ENCODE measurements at places on chromosomes 1 and 21.

DNA sequence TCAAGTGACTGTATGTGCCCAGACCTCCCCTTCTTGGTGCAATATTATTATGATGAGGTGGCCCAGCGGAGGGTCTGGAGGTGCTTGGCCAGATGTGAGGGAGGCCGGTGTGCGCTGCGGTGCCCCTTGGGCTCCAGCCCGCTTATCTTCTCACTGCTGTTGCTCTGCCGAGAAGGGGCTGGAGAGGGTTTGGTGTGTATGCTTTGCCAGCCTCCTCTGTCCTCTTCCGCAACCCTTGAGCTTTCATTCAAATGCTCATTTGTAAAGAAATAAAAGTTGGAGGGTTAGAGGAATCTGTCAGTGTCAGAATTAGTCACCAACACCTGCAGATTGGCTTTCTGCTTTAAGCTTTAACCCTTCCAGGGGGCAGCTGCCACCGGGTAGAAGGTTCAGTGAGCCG, 19.7 kb downstream of the RNF220 start:
- DNase-seq = no peak

GRCh38 chr1:199038156-199038555, 399.3 kb downstream of the PTPRC start:
- no peak for DNase-seq

- DNase-seq = no peak
Observed at GRCh38 chr1:200330741-200331428, 79.0 kb downstream of the ZNF281 start.

- no peak for DNase-seq
Observed at GRCh38 chr1:43363283-43363934, 4.4 kb downstream of the ELOVL1 start.

- DNase-seq = no peak
Observed at GRCh38 chr1:208071435-208072031, 160.6 kb upstream of the CD34 start.

- no peak for DNase-seq
Observed at GRCh38 chr1:172600615-172601014, 58.3 kb upstream of the FASLG start.

DNA sequence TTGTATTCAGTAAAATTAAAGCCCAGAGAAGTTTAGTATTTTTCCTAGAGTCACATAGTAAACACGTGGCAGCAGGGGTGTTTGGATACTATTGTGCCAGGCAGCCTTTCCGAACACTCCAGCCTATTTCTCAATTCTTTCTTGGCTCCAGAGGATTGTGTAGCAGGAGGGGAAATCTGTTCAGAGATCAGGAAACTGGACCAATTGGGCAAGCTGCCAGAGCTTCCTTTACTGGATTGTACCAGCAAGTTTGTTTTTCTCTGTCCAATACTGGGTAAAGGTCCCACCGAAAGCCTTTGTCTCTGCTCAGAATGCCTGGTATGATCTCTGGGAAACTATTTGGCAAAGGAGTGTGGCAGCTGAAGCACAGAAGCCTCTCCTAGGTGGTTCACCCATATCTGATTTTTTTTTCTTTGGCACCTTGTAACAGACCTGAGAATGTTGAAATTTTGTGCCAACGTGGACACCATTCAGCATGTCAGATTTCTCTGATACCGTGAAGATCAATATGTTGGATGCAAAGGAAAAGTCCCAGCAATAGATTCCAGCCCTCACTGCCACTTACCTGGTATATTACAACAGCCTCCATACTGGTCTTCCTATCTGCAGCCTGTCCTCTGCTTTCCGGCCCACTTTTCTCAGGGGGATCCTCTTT, 126.2 kb downstream of the FGGY start:
- DNase-seq = no peak

DNA sequence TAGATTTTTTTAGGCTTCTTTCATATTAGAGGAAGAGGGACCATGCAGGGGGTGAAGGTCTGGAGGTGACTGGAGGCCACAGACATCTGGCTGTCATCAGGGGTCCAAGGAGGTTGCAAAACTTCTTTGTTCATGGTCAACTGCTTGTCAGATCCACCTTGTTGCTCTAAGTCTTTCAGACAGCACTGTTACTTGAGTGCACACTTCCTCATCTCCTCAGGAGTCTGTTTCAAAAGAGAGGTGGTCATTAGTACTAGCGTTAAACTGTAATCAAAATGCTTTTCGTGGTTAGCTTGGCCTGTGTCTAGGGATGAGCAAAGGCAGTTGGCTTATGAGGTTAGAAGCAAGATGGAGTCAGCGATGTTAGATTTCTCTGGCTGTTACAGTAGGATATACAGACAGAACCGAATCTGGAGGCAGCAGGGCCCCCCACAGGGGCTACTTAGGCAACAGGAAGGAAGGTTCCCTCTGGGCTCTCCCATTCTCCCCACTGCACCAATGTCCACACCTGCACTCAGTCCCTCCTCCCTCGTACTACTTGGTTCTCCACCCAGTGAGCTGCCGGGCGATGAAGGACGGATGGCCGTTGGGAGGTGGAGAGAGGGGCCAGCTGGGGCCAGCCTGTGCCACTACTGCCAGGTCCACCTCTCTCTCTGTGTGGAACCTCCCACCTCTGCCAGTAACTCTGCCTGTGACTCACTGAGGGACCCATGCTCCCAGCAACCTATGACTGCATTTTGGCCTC, 57.2 kb downstream of the TOR1AIP2 start:
- no peak for DNase-seq

DNA sequence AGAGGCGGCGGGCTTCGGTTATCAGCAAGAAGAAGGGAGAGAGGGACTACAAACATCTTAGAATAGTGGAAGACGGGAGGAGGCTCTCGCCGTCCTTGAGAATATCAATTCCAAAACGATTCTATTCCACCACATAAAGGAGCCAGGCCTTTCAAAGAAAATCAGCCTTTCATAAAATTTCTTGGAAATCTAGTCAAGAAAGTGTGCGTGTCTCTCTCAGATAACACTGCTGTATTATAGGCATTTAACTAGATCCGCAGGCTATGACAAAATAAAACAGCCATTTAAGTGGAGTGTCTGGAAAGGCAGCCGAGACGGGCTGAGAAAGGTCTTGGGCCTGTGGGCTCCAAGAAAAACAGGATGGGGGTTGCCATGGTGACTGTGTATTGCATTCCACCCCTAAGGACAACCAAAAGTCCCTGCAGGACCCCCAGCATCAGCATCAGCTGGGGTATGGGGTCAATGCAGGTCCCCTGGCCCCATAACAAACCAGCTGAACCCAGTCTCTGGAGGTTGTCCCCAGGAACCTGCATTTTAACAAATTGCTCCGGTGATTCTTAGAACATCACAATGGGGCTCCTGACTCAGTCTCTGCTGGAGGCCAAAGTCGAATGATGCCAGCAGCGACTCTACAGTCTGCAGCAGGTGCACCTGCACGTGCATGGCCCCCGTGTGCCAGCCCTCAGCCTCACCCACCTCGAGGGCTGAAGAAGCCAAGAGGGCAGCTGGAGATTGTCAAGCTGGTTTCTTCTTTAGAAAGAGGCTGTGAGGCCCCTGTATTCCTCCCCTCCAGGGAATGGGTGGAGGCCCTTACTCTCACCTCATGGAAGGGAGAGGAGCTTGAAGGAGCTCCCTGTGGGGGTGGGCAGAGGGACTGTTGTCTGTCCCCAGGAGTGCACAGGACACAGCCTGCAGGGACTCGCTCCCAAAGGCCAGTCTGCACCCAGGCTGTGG, 287.4 kb downstream of the NPHP4 start:
- DNase-seq = no peak

- DNase-seq = no peak
Observed at GRCh38 chr1:19432943-19433718, 52.2 kb downstream of the CAPZB start.

- DNase-seq = no peak
Observed at GRCh38 chr1:114718661-114719423, 2.3 kb upstream of the NRAS start.

GRCh38 chr21:45407629-45408247, 2.8 kb downstream of the COL18A1 start:
- no peak for DNase-seq

DNA sequence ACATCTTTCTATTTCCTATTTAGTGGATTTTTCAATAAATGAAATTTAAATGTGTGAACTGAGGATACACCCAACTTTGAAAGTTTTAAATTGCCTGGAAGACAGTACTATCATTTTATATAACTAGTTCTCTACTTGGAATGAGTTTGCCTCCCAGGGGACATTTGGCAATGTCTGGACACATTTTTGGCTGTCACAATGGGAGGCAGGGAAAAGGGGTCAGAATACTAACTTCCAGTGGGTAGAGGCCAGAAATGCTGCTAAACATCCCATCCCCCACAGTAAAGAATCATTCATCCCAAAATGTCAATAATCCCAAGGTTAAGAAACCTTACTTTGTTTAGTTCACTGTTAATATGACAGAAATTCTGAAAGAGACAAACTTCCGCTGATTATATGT, 13.2 kb upstream of the NRAS start:
- DNase-seq = no peak

DNA sequence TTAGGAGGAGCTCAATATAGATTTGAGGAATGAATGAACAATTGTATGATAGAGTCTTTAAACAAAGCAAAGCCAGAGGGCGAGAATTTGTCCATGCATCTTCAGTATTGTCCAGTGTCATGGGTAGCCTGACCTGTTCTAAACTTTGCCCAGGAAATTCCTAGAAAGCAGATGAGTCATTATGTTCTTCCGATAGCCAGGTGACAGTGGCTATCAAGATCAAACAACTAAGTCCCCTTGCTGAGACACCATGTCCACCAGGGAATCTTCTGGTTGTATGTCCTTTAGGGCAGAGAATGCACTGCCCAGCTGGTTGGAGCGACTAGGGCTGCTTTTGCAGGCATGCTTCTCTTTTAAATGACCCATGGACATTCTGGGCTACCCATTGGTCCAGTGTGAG, 1.8 kb upstream of the SLC26A9 start:
- DNase-seq = no peak

DNA sequence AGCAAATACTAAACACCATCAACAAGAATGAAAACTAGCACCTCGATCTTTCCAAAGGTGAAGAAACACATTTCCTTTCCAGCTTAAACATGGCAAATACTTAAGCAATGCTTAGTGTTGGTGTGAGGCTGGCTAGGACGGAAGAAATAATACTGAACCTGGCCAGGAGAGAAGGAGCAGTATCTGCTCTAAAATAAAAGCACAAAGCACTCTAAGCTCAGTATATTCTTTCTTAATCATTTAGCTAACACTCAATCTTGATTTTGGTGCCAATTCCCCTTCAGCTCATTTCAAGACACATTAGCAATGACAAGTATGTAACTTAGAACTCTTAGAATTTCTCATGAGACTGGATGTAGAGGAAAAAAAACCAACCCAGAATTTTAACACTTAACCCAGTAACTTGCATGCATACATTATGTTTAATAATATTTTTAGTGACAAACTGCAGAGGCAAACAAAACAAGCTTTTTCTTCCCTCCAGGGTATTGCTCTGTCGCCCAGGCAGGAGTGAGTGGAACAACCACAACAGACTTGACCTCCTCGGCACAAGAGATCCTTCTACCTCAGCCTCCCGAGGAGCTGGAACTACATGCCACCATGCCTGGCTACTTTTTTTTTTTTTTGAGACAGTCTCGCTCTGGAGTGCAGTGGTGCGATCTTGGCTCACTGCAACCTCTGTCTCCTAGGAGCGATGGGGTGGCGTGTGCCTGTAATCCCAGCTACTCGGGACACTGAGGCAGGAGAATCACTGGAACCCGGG, 54.3 kb downstream of the DEGS1 start:
- no peak for DNase-seq

DNA sequence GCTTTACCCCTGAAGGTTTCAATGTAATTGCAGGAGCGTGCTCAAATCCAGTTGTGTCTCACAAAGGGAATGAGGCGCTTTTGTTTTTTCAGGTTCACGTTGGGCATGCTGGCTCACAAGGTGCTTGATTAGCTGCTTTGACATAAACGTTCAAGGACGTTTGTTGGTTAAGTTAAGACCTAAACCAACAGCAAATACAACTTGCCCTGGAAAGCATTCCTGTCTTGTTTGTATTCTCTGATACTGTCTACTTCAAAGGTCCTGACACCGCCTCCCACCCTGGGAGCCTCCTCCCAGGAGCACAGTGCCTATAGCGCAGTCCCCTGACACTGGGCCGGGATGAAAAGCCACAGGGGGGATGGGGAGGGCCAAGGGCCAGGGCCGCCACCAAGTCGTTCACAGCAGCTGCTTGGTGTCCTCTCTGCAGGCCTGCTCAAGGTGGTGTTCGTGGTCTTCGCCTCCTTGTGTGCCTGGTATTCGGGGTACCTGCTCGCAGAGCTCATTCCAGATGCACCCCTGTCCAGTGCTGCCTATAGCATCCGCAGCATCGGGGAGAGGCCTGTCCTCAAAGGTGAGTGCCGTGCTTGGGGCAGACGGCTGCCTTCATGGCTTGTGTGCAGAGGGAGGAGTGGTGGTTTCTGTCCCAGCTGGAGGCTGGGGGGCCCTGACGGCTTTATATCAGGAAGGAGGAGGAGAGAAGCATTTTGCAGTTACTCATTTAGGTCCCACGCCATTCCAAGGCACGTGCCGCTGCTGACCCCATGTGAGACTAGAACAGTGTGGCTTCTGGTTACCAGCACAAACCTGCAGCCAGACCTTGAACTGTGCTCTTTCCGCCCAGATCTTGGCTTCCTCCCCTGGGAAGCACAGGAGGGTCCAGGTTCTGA, 6.1 kb downstream of the FAM3B start:
- no peak for DNase-seq

GRCh38 chr1:172024516-172024915, 183.2 kb downstream of the DNM3 start:
- no peak for DNase-seq

DNA sequence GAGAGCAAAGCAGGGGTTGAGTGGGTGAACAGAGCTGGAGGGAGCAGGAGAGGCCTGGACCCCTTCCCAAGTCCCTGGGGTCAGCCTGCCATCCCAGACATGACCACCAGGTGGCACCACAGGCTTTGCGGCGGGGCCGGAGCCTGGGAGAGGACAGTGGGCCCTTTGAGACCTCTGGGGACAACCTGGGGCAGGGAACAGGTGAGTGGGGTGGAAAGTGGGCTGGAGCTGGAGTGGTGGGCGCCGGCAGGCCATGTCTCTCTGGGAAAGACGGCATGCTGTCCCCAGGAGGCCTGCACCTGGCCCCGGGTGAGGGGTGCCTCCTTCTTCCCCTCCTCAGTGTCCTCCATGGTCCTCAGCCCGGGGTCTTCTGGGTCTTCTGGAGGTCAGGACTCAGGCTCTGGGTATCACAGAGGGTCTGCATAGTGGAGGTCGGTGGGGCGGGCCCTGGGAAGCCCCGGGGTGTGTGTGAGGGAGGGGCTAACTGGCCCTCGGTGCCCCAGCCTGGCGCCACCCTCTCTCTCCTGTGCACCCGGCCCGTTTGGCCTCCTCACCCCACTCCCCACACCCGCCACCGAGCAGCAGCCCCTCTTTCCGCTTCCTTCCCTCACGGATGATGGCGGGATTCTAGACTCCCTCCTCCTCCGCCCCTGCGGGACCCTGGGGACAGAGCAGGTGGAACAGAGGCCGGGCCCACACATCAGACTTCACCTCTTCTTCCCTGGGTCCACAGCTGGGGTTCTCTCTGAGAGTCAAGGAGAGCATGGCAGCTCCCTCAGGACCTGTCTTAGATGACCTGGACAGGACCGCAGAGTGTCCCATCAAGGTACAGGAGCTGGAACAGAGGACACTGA, 28.5 kb upstream of the PKP1 start:
- DNase-seq = peak; percentile 88

- no peak for DNase-seq
Observed at GRCh38 chr1:17846341-17846740, 91.2 kb downstream of the ACTL8 start.
